ENCODE measurements at places on chromosomes 11 and 22.

- DNase-seq = no peak
Observed at GRCh38 chr11:60100516-60100915, 12.1 kb downstream of the MS4A2 start.

- DNase-seq = peak; percentile 73
Observed at GRCh38 chr22:38172832-38173640, 8.6 kb downstream of the PLA2G6 start.

DNA sequence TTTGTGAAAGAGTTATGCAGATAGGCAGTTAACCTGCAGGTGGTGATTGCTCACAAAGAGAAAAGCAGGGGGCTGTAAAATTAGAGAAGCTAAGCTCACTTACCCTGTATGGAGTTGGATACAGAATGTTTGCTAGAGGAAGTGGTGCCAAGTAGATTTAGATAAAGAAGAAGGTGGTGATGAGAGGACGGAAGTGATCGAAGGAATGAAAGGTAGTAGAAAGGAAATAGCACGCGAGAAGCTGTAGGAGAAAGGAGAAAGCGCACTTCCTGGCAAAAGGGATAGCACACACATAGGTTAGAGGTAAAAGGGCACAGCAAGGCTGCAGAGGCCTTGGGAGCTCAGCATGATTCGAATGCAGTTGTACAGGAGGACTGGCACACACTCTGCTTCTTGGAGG is 87.3 kb upstream of the CTSC start:
- DNase-seq = no peak

DNA sequence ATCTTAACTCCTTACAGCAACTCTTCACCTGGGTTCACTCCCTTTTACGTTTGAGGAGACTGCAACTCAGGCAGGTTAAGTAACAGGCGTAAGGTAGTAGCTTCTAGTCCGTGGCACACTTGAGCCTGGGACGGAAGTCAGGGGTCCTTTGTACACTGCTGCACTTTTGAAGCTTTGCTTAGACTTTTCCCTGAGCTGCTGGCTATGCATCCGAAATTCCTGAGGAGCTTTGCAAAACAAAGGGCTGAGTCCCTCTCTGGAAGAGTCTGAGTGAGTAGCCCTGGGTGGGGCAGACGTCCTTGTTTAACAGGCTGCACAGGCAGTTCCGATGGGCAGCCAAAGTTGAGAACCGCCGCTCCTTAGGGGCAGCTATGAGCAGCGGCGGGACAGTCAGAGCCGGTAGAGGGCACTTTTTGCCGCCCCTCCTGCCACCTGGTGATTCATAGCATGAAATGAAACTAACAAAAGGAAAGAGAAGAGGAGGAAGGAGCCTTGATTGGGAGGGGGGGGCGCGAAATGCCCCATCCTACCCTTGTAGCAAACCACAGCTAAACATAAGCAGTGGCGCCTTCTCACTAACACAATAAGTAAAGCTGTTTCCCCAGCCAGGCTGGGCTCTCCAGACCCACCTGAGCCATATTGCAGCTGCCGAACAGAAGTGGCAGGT is 1.4 kb downstream of the TMEM109 start:
- DNase-seq = peak; percentile 63

DNA sequence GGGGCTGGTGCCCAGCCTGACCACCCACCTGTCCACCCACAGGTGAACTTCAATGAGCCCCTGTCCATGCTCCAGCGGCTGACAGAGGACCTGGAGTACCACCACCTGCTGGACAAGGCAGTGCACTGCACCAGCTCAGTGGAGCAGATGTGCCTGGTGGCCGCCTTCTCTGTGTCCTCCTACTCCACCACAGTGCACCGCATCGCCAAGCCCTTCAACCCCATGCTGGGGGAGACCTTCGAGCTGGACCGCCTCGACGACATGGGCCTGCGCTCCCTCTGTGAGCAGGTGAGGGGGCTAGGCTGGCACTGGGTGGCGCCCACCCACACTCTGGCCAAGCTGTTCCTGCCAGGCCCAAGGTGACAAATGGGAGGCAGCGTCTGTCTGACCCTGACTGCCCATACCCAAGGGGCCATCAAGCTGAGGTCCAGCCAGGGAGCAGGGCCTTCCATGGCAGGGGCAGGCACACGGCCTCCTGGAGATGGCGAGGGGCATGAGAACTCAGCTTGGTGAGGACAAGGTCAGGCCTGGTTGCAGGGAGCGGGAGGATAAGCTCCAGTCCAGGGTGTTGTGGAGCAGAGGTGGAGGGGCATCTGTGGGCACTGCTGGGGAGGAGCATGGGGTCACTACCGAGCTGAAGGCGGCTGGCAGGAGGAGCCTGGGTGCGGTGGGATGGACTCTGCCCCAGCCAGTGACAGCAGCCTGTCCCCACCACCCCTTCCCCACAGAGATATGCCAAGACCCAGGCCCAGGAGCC is 77.7 kb downstream of the MORC2 start:
- no peak for DNase-seq

DNA sequence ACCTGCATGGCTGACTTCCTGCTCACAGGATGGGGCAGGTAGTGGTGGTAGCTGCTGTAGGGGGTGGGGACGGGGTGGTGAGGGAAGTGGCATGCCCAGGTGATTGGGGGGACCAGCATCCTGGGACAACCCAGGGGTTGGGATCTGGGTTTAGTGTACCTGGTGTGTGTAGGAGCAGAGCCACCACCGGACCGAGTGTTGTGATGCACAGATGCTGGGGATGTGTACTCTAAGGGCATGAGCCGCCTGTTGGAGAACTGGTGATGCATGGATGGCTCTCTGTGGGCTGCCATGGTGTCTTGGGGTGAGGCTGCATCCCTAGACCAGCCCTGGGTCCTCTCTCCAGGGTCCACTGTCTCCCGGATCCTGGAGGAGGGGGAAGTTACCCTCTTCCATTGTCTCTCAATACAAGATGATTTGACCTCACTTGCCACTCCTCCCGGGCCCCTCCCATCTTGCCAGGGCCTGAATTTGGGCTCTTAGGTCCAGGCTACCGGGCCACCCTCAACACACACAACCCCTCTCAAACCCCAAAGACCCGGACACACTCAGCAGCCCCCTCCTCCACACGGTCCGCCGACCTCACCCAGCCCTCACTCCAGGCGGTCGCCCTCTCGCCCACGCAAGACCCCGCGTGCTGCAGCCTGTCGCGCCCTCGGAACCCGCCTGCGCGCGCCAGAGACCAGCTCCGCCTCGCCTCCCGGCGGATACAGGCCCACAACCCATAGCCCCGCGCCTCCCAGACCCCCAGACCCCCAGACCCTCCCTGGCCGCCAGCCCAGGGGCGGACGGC is 619 bp downstream of the LRRC75B start:
- DNase-seq = no peak

DNA sequence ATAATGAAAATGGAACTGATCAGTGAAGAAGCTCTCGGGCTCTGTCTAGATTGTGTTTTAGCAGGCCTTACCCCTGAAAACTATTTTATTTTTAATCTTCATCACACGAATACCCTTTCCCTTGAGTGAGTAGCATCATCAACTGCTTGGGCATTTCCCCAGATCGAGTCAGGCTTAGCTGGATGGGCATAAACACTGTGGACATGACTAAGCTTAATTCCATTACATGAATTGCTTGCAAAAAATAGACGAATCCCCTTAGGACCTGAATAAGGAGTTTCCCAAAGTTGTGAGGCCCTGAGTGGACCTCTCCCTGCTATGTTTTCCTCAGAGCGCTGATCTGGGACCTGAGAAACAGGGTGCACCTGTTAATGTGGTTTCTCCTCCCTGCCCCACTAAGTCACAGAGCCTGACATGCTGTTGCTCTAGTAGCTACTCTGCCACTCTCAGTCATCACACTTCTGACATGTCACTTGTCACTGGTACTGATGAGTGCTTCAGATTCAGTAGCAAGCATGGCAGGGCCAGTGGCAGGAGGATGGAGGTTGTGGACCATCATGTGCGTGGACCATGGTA is 53.5 kb downstream of the ENDOD1 start:
- no peak for DNase-seq
